ENCODE measurements at places on chromosomes 5 and 9. TPM values are rescaled to one million over a fixed set of nuclear protein-coding genes. Genes with fewer than 3 reads are reported as not detected.

SLC1A1 gene
- total RNA-seq = 54.7 TPM

LHX3 gene
- total RNA-seq = not detected

DOCK8 gene
- total RNA-seq = 3.6 TPM

ALAD gene
- total RNA-seq = 12.0 TPM

TAF11L14 gene
- not detected for total RNA-seq

ADAMTS19 gene
- 4.2 TPM for total RNA-seq

IL13 gene
- not detected for total RNA-seq

Measured in occipital lobe (tissue), 3 donors.